ENCODE measurements at places on chromosomes 2 and 18.

DNA sequence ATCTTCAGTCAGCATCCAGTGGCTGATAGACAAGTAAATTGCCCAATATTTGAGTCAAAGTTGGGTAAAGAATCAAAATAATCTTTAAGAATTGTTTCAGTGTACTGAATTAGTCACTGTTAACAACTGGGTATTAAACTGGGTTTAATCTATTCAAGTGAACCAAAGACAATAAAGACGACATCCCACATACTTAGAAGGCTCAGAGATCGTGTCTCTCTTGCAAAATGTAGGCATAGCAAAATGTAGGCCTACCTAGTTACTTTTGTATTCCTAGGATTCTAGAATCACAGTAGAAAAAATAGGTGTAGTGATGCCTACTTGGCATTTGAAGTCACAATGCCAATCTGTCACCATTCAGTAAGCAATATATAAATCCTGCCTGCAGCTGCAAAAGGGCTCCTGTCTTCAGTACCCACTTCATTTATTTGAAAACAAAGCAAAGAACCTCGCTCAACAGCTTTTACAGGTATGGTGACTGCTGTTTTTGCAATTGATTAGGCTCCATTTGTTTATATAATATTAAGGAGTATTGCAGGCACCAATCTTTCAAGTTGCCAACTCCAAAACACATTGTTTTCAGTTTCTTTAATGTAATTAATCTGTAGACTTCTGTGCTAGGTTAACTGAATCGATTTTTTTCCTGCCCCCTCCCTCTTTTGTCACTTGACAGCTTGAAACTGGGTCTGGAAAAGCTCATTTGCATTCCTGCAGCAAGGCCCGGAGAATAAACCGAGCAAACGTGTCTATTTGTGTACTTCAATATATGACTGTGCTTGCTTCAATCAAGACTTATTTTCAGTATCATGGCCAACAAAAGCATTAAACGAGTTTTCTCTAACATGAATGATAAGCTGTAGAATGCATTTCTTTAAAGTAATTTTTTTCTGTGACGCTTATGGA lies 1074.9 kb downstream of the TDRD15 start:
- no peak for DNase-seq

- DNase-seq, result peak; percentile 95
Measured at GRCh38 chr2:189179570-189179950, at the start of gene COL5A2. COL5A2 (minus strand) TSS chr2:189179761; CDS start chr2:189179604, 157 bp downstream.

DNA sequence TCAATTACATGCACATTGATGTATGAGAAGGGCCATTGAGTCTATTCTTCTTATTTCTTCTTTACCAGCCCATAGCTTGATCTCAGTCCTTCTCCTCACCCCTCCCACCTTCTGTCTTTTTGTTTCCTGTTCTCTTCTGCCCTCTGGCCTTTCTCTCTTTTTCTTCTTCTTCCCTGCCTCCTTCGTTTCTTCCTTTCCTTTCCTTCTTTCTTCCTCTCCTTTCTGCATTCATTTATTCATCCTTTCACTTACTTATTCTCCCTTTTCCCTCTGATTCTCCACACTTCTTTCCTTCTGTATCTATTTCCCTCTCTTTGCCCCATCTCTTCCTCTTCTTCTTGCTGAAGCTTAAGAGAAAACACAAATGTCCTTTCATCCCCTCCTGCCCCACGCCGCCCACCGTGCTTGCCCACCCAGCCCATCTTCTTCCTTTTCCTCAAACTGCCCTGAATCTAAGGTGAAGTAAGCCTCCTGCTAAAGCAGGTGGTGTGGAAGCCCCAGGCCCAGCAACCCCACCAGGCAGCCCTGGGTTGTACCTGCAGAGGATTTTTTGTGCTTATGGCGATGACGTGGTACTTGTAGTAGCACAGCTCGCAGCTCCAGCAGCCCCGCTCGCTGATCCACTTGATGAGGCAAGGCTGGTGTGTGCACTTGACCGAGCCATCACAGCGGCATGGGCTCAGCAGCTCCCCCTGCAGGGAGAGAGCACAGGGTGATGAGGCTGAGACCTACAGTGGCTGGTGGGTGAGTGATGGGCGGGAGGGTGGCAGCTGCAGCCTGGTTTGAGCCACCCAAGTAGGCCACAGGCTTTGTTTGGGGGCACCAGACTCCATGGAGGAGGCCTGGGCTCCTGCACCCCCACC lies 89.0 kb downstream of the MARCHF4 start:
- no peak for DNase-seq

DNA sequence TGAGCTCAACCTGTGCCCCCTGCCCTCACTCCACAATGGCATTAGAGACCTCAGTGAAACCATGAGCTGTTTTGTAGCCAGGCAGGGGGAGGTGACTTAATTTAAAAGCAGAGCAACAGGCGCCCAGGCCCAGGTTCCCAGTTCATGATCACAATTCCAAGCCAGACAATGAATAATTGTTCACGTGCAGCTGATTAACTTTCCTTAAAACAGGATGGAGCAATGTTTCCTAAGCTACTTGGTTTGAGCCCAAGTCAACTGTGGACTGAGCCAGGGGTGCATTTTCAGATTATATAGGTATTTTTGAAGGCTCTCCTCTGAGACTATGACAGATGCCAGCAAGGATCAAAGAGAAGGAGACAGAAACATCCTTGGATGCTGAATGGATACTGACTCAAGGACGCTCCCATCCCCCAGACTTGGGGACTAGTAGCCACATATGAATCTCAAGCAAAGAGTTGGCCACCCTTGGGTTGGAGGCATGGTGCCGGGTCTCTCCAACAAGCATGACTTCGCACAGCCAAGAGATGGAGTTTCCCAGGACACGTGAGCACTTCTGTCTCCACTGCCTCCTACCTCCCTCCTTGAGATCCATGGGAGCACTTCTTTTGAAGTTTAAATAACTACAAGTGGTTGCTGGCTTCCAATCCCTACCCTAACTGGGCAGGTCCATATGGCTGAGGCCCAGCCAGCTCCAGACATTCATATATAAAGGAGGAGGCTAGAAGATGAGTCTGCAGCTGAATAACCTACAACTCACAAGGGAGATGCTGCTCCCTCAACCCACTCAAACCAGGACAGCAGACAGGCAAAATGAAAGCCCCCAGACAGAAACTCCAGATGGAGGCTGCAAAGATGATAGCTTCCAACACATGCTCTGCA lies 12.7 kb downstream of the SMAD7 start:
- DNase-seq, result no peak

DNA sequence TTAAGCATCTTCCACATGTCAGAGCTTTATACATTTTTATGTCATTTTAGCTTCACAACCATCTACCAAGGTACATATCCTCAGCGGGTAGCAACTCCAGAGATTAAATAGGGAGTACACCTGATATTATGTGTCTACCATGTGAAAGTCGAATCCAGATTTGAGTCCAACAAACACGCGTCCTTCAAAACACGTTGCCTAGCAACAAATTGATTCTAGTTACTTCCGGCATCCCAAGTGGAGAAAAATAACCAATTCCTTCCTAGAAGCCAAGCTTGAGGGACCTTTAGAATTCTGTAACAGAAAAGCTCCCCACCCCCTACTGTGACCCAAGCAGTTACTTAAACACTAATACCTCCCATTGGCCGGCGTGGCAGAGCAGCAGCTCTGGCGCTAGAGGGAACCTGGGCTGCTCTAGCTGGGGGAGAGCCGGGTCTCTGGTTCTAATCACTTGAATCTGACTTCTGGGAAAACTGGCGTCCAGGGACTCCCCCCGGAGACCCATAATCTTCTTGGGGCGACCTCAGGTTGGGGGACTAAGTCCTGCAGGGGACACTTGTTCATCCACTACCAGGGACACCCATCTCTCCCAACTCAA lies at the start of gene ERICH2:
Gene ERICH2 (plus strand): TSS at position 371 of the 598 bp plus-strand sequence. CDS start 304 bp downstream, outside the sequence.
- peak; percentile 70 for DNase-seq

- DNase-seq, result no peak
Measured at GRCh38 chr2:23590241-23590869, 205.4 kb downstream of the KLHL29 start.

GRCh38 chr18:3093624-3094337 lies 80.8 kb upstream of the LPIN2 start:
- DNase-seq, result no peak

DNA sequence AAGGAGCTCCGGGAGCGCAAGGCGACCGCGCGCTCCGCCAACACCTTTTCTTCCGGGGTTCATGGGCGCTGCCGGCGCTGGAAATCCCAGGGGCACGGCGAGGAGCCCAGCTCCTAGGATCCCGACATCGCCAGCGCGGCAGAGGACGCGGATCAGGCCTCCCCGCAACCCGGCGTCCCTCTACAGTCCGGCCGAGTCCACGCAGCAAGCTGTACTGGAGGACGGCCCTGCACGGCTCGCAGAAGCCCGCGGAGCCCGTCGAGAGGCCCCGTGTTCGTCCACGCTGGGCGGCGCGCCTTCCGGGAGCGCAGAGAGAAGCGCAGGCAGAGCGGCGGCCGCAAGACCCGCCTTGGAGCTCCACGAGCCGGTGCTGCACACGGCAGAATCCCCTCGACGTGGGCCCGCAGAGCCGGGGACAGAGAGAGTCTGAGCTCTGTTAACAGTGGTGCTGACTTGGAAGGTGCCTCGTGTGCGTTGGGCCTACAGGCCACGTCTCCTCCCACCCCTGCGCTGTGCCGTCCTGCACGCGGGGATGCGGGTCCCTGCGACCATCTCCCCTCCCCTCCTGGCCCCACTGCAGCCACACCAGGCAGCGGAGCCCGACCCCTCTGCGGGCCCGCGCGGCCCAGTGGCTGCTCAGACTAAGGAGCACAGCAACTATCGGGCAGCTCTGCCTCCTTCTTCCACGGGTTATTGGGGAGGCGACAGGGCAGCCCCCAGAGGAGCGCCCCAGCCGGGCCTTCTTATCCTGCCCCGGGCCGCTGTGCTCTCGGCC lies 28.1 kb upstream of the PTPN2 start:
- no peak for DNase-seq

GRCh38 chr2:212939777-212940531 lies 211.5 kb downstream of the IKZF2 start:
- DNase-seq, result no peak

GRCh38 chr2:138247302-138247701 lies 254.3 kb upstream of the SPOPL start:
- DNase-seq, result no peak

DNA sequence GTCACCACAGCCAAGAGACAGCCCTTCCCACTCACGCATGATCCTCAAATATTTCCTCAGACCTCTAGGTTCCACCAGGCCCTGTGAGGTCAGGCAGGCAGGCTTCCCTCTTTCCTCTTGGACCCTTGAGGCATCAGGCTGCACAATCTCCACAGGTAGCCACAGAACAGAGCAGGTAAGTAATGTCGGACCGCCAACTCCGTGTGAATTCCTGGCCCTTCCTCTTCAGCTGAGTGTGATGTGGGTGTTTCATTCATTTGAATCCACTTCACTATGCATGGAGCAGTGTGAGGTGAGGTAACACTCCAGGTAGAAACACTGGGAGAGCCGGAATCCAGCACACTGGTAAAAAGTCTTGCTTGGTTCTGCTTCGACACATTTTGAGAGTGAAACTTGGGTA lies 44.0 kb downstream of the MRPL35 start:
- DNase-seq, result no peak

DNA sequence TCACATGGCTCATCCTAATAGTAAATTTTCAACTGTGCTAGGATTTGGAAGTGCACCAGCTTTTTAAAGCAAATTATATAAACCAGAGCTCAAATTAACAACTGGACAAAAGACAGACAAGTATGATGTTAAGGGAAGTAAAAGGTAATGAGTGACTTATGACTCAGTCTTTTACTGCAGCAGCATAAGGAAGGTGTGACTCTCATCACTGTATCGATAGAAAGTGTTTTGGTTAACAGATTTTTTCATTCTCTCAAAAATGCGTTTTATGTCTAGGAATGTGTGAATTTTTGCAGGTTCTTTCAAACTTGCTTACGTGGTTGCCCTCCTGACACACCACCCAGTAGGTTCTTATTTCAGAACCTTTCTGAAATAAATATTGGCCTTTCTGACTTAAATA lies 244.2 kb upstream of the BOD1L2 start:
- no peak for DNase-seq

- DNase-seq, result no peak
Measured at GRCh38 chr18:77109648-77110019, 22.9 kb downstream of the MBP start.

DNA sequence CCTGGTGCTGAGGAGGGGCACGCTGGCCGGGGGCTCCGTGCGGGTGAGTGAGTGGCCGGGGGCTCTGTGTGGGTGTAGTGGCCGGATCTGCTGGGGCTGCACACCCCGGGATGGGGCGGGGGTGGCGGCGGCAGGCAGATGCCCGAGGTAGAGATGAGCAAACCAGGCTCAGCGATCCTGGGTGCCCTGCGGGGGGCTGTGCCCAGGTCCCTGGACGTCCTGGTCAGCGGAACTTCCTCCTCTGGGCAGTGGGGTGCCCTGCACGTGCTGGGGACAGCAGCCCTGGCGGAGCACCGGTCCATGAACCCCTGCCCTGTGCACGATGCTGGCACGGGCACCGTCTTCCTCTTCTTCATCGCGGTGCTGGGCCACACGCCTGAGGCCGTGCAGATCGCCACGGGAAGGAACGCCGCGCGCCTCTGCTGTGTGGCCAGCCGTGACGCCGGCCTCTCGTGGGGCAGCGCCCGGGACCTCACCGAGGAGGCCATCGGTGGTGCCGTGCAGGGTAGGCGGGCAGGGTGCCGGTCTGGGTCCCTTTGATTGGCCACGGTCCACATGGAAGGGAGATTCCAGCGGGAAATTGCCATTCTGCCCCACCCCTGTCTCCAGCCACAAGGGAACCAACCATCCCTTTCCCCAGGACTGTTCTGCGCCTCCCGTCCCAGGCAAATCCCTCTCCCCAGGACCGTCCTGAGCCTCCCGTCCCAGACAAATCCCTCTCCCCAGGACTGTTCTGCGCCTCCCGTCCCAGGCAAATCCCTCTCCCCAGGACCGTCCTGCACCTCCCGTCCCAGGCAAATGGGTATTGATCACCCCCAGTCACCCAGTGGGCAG lies 5.9 kb downstream of the NEU4 start:
- DNase-seq, result no peak

- DNase-seq, result no peak
Measured at GRCh38 chr18:6661692-6662415, 67.7 kb upstream of the ARHGAP28 start.

DNA sequence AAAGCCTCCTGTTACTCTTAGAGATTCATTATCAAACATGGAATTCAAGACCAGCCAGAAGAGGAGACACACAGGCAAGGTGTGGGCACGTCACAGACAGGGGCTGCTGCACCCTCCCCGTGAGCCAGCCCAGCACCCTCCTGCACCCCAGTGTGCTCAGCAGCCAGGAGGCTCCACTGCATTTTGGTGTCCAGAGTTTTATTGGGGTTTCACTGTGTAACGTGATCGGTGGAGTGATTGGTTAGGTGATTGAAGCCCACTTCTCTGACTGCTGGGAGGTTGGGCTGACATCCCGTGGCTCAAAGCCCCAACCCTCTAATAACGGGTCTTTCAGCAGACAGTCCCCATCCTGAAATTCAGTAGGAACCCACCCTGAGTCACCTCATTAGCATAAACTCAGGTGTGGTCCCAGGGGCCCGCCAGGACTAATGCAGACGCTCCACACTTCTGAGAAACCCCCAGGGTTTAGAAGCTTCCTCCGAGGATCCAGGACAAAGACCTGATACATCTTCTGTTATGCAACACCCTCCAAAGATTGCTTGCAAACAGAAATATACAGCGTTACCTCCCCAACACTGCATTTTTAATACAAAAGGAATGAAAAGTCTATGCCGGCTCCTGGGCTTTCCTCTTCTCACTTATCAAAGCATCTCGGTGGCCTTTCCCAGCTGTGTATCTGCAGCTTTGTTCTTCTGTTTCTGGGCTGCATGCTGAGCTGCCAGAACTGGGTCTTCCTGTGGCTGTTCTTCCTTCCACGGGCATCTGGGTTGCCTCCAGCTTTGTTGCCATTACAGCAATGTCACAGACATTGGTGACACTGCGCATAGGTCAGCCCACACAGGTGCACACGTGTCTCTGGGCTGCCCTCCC lies 43.7 kb upstream of the SNED1 start:
- no peak for DNase-seq

GRCh38 chr2:19362094-19362754 lies 3.8 kb upstream of the OSR1 start:
- DNase-seq, result peak; percentile 77

Measured in adipocyte (in vitro differentiated cells).